ENCODE measurements at places on chromosomes 7 and 10.
A peak's percentile ranks its signal among the peaks of the same experiment; 100 is the strongest.

DNA sequence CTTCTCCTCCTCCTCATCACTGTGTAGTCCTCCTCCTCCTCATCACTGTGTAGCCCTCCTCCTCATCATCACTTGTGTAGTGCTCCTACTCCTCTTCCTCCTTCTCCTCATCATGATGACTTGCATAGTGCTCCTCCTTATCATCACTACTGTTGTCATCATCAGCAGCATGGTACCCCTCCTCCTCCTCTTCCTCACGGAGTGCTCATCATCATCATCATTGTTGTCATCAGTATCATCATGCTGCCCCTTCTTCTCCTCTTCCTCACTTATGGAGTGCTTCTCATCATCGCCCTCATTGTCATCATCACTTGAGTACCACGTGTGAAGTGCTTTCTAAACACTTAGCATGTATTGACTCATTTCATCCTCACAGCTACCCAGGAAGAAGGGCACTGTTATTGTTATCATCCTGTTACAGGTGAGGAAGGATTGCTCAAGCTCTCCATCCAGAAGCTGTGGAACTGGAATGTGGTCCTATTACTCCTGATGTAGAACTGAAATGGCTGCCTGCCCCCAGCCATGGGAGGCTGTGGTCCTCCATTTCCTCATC lies 122.8 kb upstream of the SHH start:
- no peak for DNase-seq

- DNase-seq = no peak
Measured at GRCh38 chr10:9766762-9767161, 1250.9 kb upstream of the CELF2 start.

DNA sequence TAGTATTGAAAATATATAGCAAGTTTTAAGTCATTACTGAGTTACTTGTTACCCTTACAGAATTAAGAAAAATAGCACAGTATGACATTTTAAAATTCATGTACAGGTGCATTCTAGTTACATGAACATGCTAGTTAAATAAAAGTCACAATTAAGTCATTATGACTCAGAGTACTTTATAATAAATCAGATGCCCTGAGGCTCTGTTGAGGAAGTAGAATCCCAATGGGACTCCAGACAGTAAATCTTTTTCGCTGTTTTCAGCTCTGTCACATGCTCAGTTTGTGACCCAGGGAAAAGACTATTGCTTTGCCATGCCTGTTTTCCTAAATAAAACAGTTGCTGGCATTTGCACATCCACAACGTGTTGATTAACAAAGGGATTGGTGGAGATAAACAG lies 21.0 kb downstream of the NUDT13 start:
- no peak for DNase-seq

DNA sequence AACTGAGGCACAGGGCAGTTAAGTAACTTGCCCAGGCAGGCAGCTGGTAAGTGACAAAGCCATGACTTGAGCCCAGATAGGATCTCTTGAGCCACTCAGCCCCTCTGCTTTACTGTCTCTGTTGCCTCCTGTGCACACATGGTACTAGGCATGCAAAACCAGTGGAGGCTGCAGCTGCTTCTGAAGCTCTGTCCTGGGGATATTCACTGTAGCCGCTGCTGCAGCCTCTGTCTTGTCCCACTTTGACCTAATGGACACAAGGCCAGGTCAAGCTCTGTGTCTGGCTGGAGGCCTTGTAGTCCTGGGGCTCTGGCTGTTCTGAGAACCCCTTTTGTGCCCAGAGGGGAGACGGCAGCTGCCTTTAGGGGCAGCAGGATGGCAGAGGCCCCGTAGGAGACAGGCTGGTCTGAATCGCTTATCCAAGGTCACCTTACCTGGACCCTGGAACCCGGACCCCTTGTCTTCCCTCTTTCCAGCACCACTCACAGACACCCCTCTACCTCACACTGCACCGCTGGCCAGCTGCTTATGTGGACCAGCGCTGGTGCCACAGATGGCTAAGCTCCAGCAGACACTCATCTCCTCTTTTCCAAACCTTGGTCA lies 57.6 kb downstream of the TSPAN15 start:
- no peak for DNase-seq

GRCh38 chr7:101625031-101625791 lies 3.9 kb downstream of the MYL10 start:
- DNase-seq = peak; percentile 35

DNA sequence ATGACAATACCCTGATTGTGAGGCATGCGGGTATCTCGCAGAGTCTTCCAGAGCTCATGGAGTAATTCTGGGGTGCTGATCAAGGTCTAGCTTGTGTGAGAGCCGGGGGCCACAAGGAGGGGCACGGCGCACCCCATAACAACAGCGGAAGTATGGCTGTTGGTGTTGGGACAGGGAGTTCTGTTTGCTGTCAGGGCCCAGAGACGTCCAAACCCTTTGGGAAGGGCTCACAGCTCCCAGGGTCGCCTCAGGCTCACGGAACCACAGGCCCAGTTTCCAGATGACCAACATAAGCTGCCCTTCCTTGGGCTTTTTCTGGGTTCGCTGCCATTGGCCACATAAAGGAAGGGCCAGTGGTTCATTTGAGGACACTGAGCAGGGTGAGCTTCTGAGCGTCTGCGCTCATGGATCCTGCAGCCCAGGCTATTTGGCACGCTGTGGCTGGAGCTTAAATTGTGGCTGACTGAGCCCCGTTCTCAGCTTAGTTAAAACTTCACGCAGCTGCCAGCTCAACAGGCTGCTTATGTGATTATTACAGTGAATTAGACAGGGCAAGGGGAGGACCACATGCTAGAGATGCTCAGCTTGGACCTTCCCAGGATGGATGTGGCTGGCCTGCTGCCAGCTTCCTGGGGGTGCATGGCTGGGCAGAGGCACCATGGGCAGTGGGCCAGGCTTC lies 92.3 kb downstream of the DNAJB6 start:
- DNase-seq = no peak

GRCh38 chr7:121401896-121402295 lies 5.8 kb upstream of the FAM3C start:
- DNase-seq = peak; percentile 28

DNA sequence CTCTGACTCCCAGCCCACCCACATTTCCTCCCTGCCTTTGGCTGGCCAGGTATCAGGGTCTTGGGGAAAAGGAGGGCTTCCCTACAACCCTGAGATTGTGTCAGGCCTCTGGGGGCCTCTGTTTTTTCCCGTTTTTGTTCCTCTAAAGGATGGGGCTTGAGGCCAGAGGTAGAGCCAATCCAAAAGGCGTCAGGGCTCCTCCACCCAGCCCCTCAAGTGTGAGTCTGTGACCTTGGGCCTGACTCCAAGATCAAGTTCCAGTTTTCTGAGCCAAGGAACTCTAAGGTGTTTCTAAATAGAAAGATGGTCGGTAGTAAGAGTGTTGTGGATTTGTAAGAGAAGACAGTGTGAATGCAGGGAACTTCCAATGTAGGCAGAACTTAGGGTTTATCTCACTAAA lies 6.6 kb downstream of the EEPD1 start:
- DNase-seq = no peak

GRCh38 chr7:92665926-92666325 lies 75.7 kb upstream of the FAM133B start:
- no peak for DNase-seq

DNA sequence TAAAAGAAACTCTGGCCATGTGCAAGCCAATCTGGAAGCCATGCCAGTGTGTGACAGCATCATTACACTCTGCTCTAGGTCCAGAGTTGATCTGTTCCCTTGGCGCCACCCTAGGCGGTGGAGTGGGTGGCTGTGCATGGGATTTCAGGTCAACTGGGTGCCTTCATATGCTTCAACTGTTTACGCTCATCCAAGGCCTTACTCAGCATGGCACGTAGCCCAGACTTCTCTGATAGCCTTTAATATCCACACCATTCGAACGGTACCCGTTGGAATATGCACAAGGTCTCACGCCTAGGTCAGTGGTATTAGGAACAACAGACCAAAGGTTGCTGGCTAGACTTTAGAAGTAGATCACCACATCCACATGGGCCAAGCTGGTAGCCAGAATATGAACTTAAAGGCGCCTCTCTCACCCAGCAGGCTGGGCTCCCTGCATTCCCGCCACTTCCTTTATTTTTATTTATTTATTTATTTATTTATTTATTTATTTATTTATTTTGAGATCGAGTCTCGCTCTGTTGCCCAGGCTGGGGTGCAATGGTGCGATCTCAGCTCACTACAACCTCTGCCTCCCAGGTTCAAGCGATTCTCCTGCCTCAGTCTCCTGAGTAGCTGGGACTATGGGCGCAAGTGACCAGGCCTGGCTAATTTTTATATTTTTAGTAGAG lies 18.7 kb upstream of the ACHE start:
- DNase-seq = no peak

DNA sequence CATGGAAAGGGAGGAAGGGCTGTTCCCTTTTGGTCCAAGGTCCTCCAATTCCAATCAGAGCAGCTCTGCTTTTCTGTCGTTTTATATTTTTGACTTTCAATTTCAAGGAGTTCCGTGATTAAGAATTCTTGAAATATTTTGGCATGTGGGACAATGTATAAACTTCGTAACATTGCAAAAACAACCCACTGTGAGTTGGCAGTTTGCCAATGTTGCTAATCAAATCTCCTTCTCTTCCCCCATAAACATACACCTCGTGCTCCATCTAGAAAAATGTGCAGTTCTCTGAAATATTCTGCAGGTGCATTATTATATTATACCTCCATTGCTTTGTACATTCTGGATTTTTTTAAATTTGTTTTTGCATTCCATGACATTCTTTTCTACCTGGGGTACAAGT lies 49.8 kb downstream of the POU6F2 start:
- no peak for DNase-seq

GRCh38 chr10:28314211-28314610 lies 11.3 kb upstream of the MPP7 start:
- DNase-seq = no peak

- no peak for DNase-seq
Measured at GRCh38 chr7:155201325-155202087, 96.2 kb upstream of the INSIG1 start.
